PC-3 (cell line): ENCODE measurements at places on chromosomes 6 and 20. TPM values are rescaled to one million over a fixed set of nuclear protein-coding genes. Genes with fewer than 3 reads are reported as not detected.

IL17F gene
- not detected in 2 replicates for total RNA-seq

DEFB128 gene
- not detected in 2 replicates for total RNA-seq

ADGRF5 gene
- total RNA-seq, result 0.75 and 1.6 TPM in 2 replicates

MAVS gene
- total RNA-seq, result 38.7 and 44.8 TPM in 2 replicates

C6orf15 gene
- not detected in 2 replicates for total RNA-seq

SIGLEC1 gene
- total RNA-seq, result not detected in 2 replicates

PRL gene
- not detected in 2 replicates for total RNA-seq

SLC22A2 gene
- not detected in 2 replicates for total RNA-seq

TP53INP2 gene
- total RNA-seq, result 2.1 and 3.3 TPM in 2 replicates

ORC3 gene
- 17.0 and 25.7 TPM in 2 replicates for total RNA-seq

TMEM74B gene
- 6.3 and 18.4 TPM in 2 replicates for total RNA-seq

PPP1R18 gene
- 49.9 and 76.0 TPM in 2 replicates for total RNA-seq

HLA-DQB1 gene
- not detected in 2 replicates for total RNA-seq

TMEM242 gene
- 7.9 and 10.3 TPM in 2 replicates for total RNA-seq

CD93 gene
- not detected in 2 replicates for total RNA-seq

CFB gene
- 0.86 TPM in 1 of 2 replicates, not detected in the other for total RNA-seq

RAB32 gene
- total RNA-seq, result 25.1 and 29.8 TPM in 2 replicates

ZC3H12D gene
- not detected in 2 replicates for total RNA-seq

RAB23 gene
- total RNA-seq, result 8.2 and 11.2 TPM in 2 replicates

ZNF76 gene
- 17.9 and 20.8 TPM in 2 replicates for total RNA-seq

CAPN11 gene
- not detected in 2 replicates for total RNA-seq

TCF21 gene
- total RNA-seq, result not detected in 2 replicates

COL12A1 gene
- 24.2 and 41.2 TPM in 2 replicates for total RNA-seq

LY6G6D gene
- not detected in 2 replicates for total RNA-seq

RSPO3 gene
- total RNA-seq, result not detected in 2 replicates

SLC16A10 gene
- 0.69 and 2.9 TPM in 2 replicates for total RNA-seq

GRM1 gene
- total RNA-seq, result 0.11 TPM in 1 of 2 replicates, not detected in the other

BHLHE23 gene
- total RNA-seq, result not detected in 2 replicates

BMP7 gene
- total RNA-seq, result not detected in 2 replicates

RBPJL gene
- total RNA-seq, result not detected in 2 replicates

TPBG gene
- 43.0 and 49.6 TPM in 2 replicates for total RNA-seq

TGM2 gene
- total RNA-seq, result 583 and 773 TPM in 2 replicates

NRN1 gene
- total RNA-seq, result not detected in 2 replicates

TLDC2 gene
- not detected in 2 replicates for total RNA-seq

ADAM33 gene
- total RNA-seq, result 0.11 TPM in 1 of 2 replicates, not detected in the other

PCED1A gene
- total RNA-seq, result 21.9 and 29.8 TPM in 2 replicates

CPXM1 gene
- total RNA-seq, result not detected in 2 replicates

DACT2 gene
- not detected in 2 replicates for total RNA-seq

ZC2HC1B gene
- total RNA-seq, result not detected in 2 replicates
